ENCODE measurements at places on chromosomes 11 and 22.
A peak's percentile ranks its signal among the peaks of the same experiment; 100 is the strongest.

- no peak for DNase-seq
These were observed 8.0 kb upstream of the NUP160 start for GRCh38 chr11:47856186-47856585.

DNA sequence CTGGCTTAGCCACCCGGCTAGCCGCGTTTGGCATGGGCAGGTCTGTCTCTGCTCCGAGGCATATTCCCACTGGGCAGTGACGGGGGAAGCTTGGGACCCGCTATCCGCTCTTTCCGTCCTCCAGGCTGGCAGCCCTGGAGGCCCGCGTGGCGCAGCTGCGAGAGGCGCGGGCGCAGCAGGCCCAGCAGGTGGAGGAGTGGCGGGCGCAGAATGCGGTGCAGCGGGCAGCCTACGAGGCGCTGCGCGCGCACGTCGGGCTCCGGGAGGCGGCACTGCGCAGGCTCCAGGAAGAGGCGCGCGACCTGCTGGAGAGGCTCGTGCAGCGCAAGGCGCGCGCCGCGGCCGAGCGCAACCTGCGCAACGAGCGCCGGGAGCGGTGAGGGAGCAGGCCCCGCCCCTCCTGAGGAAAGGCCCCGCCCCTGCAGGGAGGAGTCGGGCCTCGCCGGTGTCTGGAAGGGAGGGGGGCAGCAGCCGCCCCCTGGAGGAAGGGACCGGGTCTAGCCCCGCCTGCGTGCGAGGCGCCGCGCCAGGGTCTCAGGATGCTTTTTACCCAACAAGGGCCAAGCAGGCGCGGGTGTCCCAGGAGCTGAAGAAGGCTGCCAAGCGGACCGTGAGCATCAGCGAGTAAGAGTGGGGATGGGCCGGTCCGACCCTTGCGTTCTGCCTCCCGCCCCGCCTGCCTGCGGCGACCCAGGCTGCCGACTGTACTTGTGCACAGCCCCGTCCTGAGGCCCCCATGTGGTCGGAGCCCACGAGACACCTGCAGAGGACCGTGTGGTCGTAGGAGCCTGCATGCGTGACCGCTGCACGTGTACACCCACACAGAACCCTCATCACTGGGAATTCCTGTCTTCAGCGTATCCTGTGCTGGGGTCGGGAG lies 7.9 kb downstream of the ATG16L2 start:
- peak; percentile 83 for DNase-seq

DNA sequence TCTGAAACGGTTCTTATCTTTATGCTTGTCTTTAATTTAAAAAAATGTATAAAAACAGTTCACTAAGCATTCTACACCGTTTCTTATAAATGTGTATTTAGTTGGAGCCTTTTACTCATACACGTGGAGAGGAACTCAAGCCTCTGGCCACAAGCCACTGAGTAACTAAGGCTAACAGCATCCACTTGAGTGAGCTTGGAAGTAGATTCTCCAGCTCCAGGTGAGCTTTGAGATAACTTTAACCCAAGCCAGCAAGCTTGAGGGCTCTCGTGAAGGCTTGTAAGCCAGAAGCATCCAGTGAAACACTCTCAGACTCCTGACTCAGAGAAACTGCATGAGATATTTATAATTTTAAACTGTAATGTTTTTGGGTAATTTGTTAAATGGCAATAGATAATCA lies 82.6 kb downstream of the ARHGAP20 start:
- DNase-seq = no peak

DNA sequence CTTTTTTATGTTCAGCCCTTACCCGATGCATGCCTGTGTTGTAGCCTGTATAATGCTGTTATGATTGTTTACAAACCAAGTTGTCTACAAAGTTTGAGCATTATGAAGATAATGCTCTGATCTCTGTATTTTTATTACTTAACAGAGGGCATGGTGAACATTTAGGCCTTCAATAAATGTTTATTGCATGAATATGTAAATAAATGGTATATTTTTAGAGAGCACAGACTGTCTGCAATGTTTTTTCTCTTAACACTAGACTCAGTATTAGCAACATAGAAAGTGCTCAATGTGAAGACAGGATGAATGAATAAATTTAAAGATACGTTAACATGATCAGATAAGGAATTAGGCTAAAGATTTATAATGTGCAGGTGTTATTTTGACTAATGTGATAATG lies 130.9 kb downstream of the UVRAG start:
- DNase-seq = no peak

GRCh38 chr11:46697303-46697702 lies 3.1 kb downstream of the ARHGAP1 start:
- DNase-seq = peak; percentile 52

Measured in fibroblast of lung (primary cell).